ENCODE measurements at places on chromosomes 2 and 18. TPM values are rescaled to one million over a fixed set of nuclear protein-coding genes. Genes with fewer than 3 reads are reported as not detected.

DNA sequence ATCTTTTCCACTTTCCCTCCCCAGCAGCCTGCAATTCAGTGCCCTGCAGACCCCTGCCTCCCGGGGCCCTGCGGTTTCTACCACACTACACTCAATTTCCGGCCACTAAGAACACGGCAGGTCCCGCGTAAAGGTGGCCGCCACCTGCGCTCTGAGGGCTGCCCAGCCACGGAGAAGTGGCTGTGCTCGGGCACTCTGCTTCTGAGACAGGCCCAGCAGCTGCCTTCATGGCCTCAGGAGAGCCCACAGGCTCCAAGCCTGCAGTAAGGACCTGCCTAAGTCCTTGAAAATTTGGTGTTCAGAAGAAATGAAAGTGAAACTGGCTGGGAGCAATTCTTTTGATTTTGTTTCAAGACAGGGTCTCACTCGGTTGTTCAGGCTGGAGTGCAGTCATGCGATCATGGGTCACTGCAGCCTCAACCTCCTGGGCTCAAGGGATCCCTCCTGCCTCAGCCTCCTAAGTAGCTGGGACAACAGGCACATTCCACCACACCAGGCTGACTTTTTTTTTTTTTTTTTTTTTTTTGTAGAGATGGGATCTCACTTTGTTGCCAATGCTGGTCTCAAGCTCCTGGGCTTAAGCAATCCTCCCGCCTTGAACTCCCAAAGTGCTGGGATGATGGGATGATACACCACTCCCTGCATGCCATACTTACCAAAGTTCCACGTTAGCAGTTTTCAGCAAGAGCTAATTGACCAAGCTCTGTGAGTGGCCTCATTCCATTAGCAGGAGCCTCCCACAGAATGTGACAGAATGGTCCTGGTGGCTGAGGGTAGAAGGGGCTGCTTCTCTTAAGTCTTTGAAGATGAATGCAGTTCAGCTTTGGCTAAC lies 14.6 kb upstream of the ALPP start:
- no peak overlapping the region for H3K4me3 ChIP-seq
- DNase-seq: no peak
- H3K4me1 ChIP-seq: no peaks in the 10 kb centered on the region
- H3K27me3 ChIP-seq: no peaks in the 10 kb centered on the region
- H3K27ac ChIP-seq: no peak overlapping the region
- no peaks in the 10 kb centered on the region for H3K36me3 ChIP-seq

- DNase-seq: no peak
- H3K4me3 ChIP-seq: peak overlapping the region; percentile 27
- peaks cover 19% of the 10 kb centered on the region for H3K27me3 ChIP-seq
- peak overlapping the region; percentile 13 for H3K27ac ChIP-seq
- peaks cover 58% of the 10 kb centered on the region for H3K4me1 ChIP-seq
Observed at GRCh38 chr2:207474863-207475485, 54.8 kb upstream of the CREB1 start.

- no peaks in the 10 kb centered on the region for H3K27me3 ChIP-seq
- DNase-seq: no peak
- H3K4me3 ChIP-seq: no peak overlapping the region
- peaks cover 14% of the 10 kb centered on the region for H3K36me3 ChIP-seq
- no peaks in the 10 kb centered on the region for H3K4me1 ChIP-seq
Observed at GRCh38 chr18:31970617-31971016, 27.7 kb upstream of the TRAPPC8 start.

DNA sequence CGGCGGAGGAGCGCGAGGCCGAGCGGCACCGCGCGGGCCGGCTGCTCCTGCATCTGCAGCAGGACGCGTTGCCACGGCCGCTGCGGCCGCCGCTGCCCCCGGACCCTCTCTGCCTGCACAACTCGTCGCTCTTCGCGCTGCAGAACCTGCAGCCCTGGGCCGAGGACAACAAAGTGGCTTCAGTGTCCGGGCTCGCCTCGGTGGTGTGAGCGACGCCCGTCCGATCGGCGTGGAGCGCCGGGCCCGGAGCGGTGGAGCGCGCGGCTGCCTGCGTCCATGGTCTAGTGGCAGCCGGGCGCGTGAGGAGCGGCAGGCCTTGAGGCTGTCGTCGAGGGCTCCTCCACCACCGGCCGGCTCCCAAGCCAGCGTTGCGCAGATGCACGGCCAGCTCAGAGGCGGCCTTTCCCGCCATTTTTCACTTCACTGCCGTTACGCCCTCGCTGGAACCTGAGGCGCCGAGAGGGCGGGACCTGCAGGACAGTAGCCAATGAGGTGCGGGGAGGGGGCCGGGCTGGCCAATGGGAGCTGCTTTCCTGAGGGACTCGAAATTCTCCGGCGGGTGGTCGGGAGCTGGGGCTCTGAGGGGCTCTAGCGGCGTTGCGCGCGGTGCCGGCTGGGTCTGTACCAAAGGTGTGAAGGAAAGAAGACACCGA lies 1.9 kb downstream of the TLX2 start:
- H3K36me3 ChIP-seq: peaks cover 8% of the 10 kb centered on the region
- peak overlapping the region; percentile 53 for H3K4me3 ChIP-seq
- H3K27ac ChIP-seq: no peak overlapping the region
- DNase-seq: peak; percentile 78

DNA sequence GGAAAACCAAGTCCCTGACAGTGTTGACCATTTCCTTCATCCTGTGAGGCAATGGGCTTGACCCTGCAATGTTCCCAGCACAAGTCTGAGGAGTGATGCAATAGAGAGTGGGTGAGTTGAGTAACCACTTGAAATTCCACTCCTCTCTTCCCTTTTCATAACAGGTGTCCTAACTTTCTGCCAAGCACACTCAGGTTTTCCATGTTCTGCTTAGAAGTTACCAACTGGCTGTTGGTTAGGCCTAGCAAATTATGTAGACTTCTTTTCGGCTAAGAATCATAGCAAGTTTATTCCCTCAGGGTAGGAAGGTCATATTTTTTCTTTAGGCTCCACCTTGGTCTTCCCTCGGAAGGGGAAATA lies 11.5 kb downstream of the GNLY start:
- no peaks in the 10 kb centered on the region for H3K27me3 ChIP-seq
- H3K4me3 ChIP-seq: no peak overlapping the region
- no peaks in the 10 kb centered on the region for H3K36me3 ChIP-seq
- no peak overlapping the region for H3K27ac ChIP-seq
- no peak for DNase-seq

The GPAT2 gene
- total RNA-seq: 0.47 TPM

The SMCHD1 gene
- total RNA-seq: 34.4 TPM

GRCh38 chr2:56034258-56034657 lies 110.7 kb upstream of the EFEMP1 start:
- peaks cover 20% of the 10 kb centered on the region for H3K4me1 ChIP-seq
- no peak for DNase-seq
- H3K27me3 ChIP-seq: peaks cover 1% of the 10 kb centered on the region

GRCh38 chr2:121476684-121477083 lies 54.0 kb upstream of the RNU4ATAC start:
- H3K27ac ChIP-seq: peak overlapping the region; percentile 40
- peaks cover 4% of the 10 kb centered on the region for H3K27me3 ChIP-seq
- H3K4me1 ChIP-seq: peaks cover 43% of the 10 kb centered on the region
- DNase-seq: no peak
- H3K4me3 ChIP-seq: no peak overlapping the region
- H3K36me3 ChIP-seq: no peaks in the 10 kb centered on the region

DNA sequence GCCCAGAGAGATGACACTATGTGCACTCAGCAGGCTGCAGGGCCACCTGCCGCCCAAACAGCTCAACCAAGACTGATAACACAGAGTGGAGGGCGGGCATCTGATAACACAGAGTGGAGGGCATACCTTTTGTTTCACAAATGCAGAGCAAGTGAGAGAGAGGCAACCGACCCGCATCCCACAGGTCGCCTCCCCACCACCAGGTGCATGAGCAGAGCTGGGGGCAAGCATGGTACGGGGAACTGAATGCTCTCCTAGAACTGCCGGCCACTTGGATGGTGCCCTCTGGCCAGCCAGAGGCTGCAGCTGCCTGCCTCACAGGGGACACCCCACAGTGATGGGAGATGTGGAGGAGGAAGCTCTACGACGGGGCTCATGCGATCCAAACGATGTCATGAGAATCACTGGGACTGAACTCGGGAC lies 49.5 kb downstream of the ANO7 start:
- no peak for DNase-seq
- no peak overlapping the region for H3K27ac ChIP-seq
- H3K4me1 ChIP-seq: no peaks in the 10 kb centered on the region
- no peak overlapping the region for H3K4me3 ChIP-seq
- peaks cover 3% of the 10 kb centered on the region for H3K27me3 ChIP-seq

- H3K27me3 ChIP-seq: peaks cover 2% of the 10 kb centered on the region
- no peaks in the 10 kb centered on the region for H3K36me3 ChIP-seq
- H3K4me3 ChIP-seq: no peak overlapping the region
- H3K27ac ChIP-seq: no peak overlapping the region
- no peak for DNase-seq
- H3K4me1 ChIP-seq: peaks cover 20% of the 10 kb centered on the region
Observed at GRCh38 chr2:157056200-157056676, 201.3 kb upstream of the GALNT5 start.

GRCh38 chr2:119644186-119644585 lies 34.8 kb upstream of the TMEM177 start:
- no peak overlapping the region for H3K4me3 ChIP-seq
- no peaks in the 10 kb centered on the region for H3K36me3 ChIP-seq
- no peak for DNase-seq
- H3K27ac ChIP-seq: no peak overlapping the region
- H3K4me1 ChIP-seq: peaks cover 18% of the 10 kb centered on the region

The POTEE gene
- total RNA-seq: 1.4 TPM

DNA sequence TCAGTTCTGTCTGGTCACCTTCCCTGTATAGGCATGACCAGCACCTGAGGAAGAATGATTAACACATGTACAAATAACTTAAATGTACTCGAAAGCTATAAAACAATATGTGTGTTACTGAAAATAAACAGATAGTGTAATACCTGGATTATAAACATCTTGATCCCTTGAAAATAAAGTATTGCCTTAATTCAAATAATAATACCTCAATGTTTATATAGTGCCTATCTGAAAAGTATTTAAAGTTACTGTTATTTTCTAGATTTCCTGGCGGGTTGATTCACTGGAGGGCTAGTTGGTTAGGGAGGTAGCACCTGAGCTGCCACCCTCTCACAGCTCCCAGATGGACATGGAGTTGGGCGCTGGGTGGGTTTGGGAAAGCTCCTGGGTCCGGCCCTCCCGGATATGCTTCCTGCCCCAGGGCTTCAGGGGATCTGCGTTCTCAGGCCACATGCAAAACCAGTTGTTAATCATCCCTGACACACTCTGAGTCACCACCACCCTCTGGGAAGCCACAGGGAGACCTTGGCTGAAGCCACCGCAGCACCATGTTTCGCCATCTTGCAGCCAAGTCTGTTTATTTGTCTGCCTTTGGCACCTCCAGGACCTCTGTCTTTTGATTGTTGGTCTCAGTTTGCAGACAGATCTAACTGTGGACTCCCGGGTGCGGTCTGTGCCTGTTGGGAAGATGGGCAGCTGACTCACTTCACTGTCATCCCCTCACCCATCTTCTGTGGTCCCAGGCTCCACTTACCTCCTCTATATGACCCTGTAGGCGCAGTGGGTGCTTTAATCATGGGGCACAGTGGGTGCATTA lies 35.3 kb downstream of the RAB31 start:
- H3K36me3 ChIP-seq: no peaks in the 10 kb centered on the region
- no peak for DNase-seq
- no peak overlapping the region for H3K27ac ChIP-seq

The ACP1 gene
- 86.1 TPM for total RNA-seq

GRCh38 chr18:72637299-72637698 lies 93.2 kb upstream of the CBLN2 start:
- H3K36me3 ChIP-seq: no peaks in the 10 kb centered on the region
- H3K4me1 ChIP-seq: no peaks in the 10 kb centered on the region
- DNase-seq: no peak
- no peaks in the 10 kb centered on the region for H3K27me3 ChIP-seq
- H3K4me3 ChIP-seq: no peak overlapping the region
- H3K27ac ChIP-seq: no peak overlapping the region

DNA sequence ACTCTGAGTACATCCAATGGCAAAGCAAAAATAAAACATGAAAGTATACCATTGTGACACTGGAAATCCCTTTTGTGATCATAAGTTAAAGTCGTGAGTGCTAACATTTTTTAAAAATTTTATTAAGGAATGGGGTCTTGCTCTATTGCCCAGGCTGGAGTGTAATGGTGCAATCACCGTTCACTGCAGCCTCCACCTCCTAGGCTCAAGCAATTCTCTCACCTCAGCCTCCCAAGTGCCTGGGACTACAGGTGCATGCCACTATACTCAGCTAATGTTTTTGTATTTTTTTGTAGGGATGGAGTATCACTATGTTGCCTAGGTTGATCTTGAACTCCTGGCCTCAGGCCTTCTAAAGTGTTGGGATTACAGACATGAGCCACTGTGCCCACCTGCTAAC lies 14.3 kb upstream of the TNFAIP6 start:
- peaks cover 12% of the 10 kb centered on the region for H3K36me3 ChIP-seq
- no peak overlapping the region for H3K4me3 ChIP-seq
- peaks cover 6% of the 10 kb centered on the region for H3K4me1 ChIP-seq

GRCh38 chr2:236175548-236176150 lies 7.5 kb upstream of the GBX2 start:
- no peak overlapping the region for H3K27ac ChIP-seq
- no peak for DNase-seq
- no peak overlapping the region for H3K4me3 ChIP-seq
- no peaks in the 10 kb centered on the region for H3K36me3 ChIP-seq

- DNase-seq: no peak
- H3K4me1 ChIP-seq: no peaks in the 10 kb centered on the region
- H3K4me3 ChIP-seq: no peak overlapping the region
- H3K27me3 ChIP-seq: no peaks in the 10 kb centered on the region
- peaks cover 8% of the 10 kb centered on the region for H3K36me3 ChIP-seq
- no peak overlapping the region for H3K27ac ChIP-seq
Observed at GRCh38 chr2:237044281-237044680, 41.4 kb upstream of the COPS8 start.

DNA sequence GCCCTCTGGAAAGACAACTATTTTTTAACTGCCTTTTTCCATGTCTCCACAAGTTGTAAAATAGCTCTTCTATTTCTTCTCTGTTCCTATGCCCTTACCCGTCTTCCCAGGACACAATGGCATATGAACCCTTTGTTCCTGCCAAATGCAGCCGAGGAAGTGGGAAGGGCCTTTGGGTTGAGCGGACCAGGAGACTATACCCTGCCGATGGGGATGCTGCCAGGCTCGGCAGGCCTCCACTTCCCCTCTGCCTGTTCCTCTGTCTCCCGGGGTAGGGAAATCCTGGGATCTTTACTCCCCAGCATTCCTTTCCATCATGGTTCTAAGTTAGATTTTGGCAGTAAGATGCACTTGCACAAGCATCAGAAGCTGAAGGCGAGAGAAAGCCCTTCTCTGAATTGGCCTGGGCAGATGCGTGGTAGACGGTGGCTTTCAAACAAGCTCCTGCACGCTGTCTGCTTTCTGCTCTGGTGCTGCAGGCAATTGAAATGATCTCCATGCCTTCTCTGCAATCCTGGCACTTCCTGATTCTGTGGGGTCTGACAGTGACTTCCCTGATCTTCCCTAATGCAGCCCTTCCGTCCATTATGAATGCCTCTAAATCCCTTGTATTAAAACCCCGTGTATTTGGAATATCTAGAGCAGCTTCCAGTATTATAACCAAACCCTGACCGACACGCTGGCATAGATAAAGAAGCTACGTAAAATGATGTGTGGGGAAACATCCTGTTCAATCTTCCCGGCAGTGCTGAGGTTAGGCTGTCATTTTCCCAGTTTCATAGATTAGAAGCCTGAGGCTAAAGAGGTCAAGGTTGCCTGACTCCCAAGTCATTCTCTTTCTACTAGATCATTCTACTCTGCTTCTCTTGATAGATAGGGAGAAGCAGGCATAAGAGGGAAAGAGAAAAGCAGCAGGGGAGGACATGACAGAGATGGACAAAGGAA lies 69.8 kb downstream of the MCFD2 start:
- DNase-seq: no peak
- H3K4me3 ChIP-seq: no peak overlapping the region
- H3K4me1 ChIP-seq: peaks cover 2% of the 10 kb centered on the region
- no peak overlapping the region for H3K27ac ChIP-seq
- H3K36me3 ChIP-seq: peaks cover 4% of the 10 kb centered on the region

Data from glutamatergic neuron (in vitro differentiated cells).